ENCODE measurements at places on chromosomes 7 and 10. TPM values are rescaled to one million over a fixed set of nuclear protein-coding genes. Genes with fewer than 3 reads are reported as not detected.

GRCh38 chr7:108268200-108268820 lies 138.1 kb upstream of the LAMB4 start:
- DNase-seq = no peak

GRCh38 chr7:50359995-50360925 lies 55.7 kb downstream of the IKZF1 start:
- no peak for DNase-seq

GRCh38 chr7:137731436-137731835 lies 115.3 kb downstream of the DGKI start:
- no peak for DNase-seq

GRCh38 chr10:22816298-22816653 lies 101.9 kb upstream of the PIP4K2A start:
- no peak for DNase-seq

DNA sequence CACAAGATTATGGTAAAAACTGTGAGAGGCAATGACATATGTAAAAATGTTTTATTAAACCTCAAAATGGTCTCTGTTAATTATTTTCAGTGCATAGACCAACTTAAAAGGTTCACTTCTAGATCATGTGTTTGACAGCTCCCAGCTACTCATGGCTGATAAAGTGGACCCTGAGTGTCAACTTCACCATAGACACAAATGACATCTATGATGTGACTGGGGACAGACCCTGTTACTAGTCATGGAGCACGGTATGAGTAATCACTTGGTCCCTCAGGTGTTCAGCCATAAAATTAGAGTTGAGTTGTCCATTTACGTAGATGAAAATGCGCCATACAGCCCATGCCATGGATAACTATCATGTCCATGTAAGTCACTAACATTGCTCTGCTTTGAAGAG lies 199.8 kb downstream of the ZNF365 start:
- DNase-seq = no peak

GRCh38 chr7:46256870-46257661 lies 336.0 kb upstream of the IGFBP3 start:
- no peak for DNase-seq

- no peak for DNase-seq
Measured at GRCh38 chr7:20267482-20267881, 50.3 kb upstream of the MACC1 start.

GRCh38 chr10:58300676-58301075 lies 31.7 kb downstream of the CISD1 start:
- DNase-seq = no peak

DNA sequence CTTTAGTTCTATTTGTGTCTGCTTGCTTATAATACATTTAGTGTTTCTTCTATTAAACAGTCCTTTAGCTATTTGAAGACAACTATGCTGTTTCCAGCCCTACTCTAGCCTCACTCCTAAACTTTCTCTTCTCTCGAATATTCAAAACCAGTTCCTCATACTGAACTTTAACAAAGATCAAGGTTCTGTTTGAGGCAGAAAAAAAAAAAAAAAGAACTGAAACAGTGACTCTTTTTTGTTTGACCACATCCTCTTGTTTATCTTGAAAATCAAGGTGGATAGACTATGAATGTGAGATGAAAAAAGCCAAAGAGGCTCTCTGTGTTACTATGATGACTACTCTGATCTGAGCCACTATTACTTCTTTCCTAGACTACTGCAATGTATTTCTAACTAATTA lies 154.3 kb downstream of the ZNF365 start:
- DNase-seq = no peak

GRCh38 chr10:62306663-62307062 lies 38.0 kb upstream of the RTKN2 start:
- DNase-seq = no peak

- DNase-seq = peak; percentile 87
Measured at GRCh38 chr7:1432411-1433082, 26.7 kb downstream of the MICALL2 start.

- DNase-seq = no peak
Measured at GRCh38 chr7:20030915-20031362, 186.2 kb downstream of the MACC1 start.

DNA sequence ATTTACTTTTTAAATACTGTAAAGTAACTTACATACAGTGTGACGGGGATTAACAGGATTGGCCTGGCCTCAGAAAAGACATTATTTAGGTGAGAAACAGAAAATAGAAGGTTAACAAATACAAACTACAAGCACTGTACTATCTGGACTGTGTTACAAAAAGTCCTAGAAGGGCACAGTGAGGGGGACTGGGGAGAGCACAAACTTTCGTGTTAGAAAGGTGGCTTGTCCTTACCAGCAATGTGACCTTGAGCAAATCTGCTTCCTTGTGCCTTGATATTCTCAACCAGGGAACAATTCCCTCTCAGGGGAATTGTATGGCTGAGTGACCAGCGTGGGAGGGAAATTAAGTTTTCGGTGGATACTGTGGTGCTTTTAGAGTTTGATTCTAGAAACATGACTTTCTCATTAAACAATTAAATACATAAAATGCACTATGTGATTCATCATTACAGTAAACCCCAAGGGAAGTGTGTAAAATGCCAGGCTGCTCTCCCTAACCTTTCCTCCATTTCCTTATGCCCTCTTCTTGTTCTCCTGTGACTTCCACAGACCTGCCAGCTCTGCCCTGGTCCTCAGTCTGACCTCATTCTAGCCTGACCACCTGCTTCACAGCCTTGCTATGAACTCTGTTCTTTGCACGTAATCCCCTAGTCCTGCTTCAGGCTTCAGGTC lies 57.7 kb downstream of the OSBPL3 start:
- no peak for DNase-seq

DNA sequence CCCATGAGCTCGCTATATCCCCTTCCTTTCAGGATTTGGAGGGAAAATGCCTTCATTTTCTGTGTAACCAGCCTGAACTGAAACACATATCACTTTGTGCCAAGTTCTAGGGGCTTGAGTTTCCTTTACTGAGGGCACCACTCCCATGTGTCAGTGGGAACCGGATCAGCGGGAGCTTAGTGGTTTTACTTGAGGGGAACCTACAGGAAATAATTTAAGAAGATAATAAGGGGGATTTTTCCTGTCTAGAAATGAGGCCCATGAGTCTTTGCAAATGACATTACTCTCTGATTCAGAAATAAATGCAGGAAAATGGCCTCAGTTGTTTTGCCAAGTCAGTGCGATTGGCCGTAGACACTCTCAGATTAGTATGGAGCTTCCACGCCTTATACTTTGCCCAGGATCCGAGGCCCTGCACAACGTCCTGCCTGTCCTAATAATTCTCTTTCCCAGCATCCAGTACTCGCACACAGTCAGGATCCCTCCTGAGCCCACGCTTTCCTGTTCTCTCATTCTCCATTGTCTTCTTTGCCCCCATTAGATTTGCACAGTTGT lies 86.4 kb upstream of the LYZL1 start:
- DNase-seq = no peak

DNA sequence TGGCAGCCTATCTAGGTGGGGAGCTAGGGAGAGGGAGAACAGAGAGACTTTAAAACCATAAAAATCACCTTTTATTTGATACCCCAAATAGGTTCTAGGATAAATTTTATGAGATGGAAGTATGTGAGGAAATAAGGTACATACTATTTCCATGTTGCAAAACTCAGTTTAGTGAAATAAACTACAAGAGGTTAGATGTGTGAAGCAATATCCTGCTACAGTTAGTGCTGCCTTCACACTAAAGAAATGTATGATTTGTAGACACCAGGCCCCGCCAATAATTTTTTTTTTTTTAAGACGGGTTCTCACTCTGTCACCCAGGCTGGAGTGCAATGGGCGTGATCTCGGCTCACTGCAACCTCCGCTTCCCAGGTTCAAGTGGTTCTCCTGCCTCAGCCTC lies 34.4 kb upstream of the RSBN1L start:
- DNase-seq = no peak

DNA sequence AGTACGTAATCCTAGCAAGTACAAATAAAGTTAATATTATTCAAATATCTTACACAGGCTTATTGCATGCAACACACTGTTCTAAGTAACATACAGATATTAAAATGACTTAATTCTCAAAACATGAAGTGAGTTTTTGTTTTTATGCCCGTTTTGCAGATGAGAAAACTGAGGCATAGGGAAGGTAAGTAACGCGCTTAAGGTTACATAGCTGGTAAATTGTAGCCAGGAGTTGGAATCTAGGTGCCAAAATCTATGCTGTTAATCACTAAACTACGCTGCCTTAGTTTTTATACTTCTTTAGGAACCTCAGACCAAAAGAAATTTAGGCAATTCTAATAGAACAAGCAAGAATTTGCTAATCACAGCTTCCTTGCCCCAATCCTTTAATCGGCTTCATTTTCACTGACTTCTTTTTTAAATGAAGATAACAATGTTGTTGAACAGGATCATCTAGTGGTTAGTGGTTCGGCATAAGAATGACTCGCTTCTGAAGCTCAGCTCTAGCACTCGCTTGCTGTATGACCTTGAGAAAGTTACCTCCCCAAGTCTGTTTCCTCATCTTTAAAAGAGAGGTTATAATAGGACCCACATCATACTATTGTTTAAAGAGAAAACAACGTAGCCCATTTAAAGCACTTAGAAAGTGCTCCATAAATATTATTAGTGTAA lies 1.0 kb upstream of the LRRTM3 start:
- no peak for DNase-seq

GRCh38 chr10:11875494-11876281 lies 52.5 kb downstream of the PROSER2 start:
- DNase-seq = peak; percentile 97

GRCh38 chr7:154183482-154183881 lies 131.3 kb downstream of the DPP6 start:
- no peak for DNase-seq

- no peak for DNase-seq
Measured at GRCh38 chr10:47151920-47152319, 148.1 kb upstream of the GDF10 start.

GRCh38 chr7:51055039-51055840 lies 261.4 kb downstream of the COBL start:
- DNase-seq = no peak

- no peak for DNase-seq
Measured at GRCh38 chr10:132510174-132510611, 27.4 kb upstream of the INPP5A start.

- DNase-seq = no peak
Measured at GRCh38 chr7:30936650-30937245, 25.1 kb downstream of the AQP1 start.

DNA sequence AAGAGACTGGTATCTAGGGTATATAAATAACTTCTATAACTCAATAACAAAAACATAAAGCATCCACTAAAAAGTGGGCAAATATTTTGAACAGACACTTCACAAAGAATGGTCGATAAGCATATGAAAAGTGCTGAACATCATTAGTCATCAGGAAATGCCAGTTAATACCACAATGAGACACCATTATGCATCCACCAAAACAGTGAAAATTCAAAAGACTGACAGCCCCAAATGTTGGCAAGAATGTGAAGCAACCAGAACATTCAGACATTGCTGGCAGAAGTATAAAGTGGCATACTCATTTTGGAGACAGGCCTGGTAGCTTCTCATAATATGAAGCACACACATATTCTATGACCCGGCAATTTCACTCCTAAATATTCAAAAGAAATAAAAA lies 26.5 kb upstream of the GSAP start:
- no peak for DNase-seq

DNA sequence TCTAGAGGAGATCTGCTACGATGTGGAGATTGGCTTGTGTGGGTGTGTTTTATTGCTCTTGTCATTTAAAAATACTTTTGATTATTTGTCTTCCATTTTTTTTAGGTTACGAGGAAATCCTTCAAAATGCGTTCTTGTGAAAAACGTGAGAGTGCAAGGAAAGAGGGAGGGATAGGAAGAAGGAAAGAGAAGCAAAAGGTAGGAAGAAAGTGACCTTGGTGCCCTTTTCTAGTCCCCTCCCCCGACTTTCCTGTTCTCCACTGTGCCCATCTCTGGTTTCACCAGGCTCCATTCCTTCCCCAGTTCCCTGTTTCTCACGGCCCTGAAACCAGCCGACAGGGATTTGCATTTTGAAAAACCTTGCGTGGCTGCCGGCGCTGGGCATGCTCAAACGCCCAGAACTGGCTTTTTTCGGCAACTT lies 506 bp upstream of the GNAI1 start:
- DNase-seq = no peak

GRCh38 chr10:99888622-99889021 lies 106.2 kb downstream of the ABCC2 start:
- DNase-seq = no peak

Gene NODAL
- not detected for total RNA-seq

Gene RNF32
- total RNA-seq = 2.7 TPM

Gene TAC1
- 2.0 TPM for total RNA-seq

Gene IGFBP1
- total RNA-seq = not detected

Gene ITIH5
- total RNA-seq = 13.1 TPM

Gene SLC18A2
- 4.6 TPM for total RNA-seq

Gene FRMPD2
- total RNA-seq = 0.47 TPM

Gene ANKRD22
- 3.6 TPM for total RNA-seq

Gene GNGT1
- total RNA-seq = 0.35 TPM

Gene PILRA
- 18.8 TPM for total RNA-seq

Gene TBC1D12
- total RNA-seq = 13.1 TPM

Gene AKR1E2
- 5.8 TPM for total RNA-seq

Gene COMMD3
- 46.2 TPM for total RNA-seq
